ENCODE measurements at places on chromosomes 3 and 15. TPM values are rescaled to one million over a fixed set of nuclear protein-coding genes. Genes with fewer than 3 reads are reported as not detected.
A peak's percentile ranks its signal among the peaks of the same experiment; 100 is the strongest.

- H3K27ac ChIP-seq, result no peak overlapping the region
- peaks cover 3% of the 10 kb centered on the region for H3K36me3 ChIP-seq
- DNase-seq, result no peak
- no peak overlapping the region for H3K4me3 ChIP-seq
These were observed 139.7 kb downstream of the STAG1 start for GRCh38 chr3:136612512-136612911.

GRCh38 chr3:120472121-120472844, 21.5 kb upstream of the FSTL1 start:
- no peak overlapping the region for H3K27ac ChIP-seq
- peaks cover 3% of the 10 kb centered on the region for H3K4me1 ChIP-seq
- no peak overlapping the region for H3K4me3 ChIP-seq

GRCh38 chr3:157499342-157499963, 3.8 kb downstream of the VEPH1 start:
- H3K27me3 ChIP-seq, result peaks cover 6% of the 10 kb centered on the region
- peak; percentile 38 for DNase-seq
- H3K4me3 ChIP-seq, result peak overlapping the region; percentile 18
- H3K36me3 ChIP-seq, result no peaks in the 10 kb centered on the region

GRCh38 chr15:41128174-41128902, 12.3 kb upstream of the INO80 start:
- peaks cover 4% of the 10 kb centered on the region for H3K27me3 ChIP-seq
- no peak for DNase-seq
- H3K36me3 ChIP-seq, result no peaks in the 10 kb centered on the region

The CLRN1 gene
- 0.18 TPM for total RNA-seq
